ENCODE measurements at places on chromosomes 6 and 20.

DNA sequence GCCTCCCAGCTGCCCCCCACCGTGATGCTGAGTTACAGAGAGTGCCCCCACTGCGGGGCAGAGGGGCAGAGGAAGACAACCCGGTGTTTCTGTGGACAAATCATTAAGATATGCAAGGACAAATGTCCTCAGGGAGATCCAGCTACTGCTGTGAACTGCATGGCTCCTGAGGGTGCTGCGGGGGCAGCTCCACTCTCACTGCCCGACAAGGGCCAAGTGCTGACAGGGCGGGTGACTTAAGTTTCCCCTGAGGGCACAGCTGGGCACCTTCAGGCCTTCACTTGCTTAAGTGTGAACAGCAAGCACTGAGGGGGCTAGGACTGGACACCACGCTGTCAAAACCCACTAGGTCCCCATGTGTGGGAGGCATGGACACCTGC lies 26.2 kb upstream of the TCFL5 start:
- no peak for DNase-seq

GRCh38 chr20:7933346-7933745 lies 6.9 kb downstream of the HAO1 start:
- DNase-seq = no peak

DNA sequence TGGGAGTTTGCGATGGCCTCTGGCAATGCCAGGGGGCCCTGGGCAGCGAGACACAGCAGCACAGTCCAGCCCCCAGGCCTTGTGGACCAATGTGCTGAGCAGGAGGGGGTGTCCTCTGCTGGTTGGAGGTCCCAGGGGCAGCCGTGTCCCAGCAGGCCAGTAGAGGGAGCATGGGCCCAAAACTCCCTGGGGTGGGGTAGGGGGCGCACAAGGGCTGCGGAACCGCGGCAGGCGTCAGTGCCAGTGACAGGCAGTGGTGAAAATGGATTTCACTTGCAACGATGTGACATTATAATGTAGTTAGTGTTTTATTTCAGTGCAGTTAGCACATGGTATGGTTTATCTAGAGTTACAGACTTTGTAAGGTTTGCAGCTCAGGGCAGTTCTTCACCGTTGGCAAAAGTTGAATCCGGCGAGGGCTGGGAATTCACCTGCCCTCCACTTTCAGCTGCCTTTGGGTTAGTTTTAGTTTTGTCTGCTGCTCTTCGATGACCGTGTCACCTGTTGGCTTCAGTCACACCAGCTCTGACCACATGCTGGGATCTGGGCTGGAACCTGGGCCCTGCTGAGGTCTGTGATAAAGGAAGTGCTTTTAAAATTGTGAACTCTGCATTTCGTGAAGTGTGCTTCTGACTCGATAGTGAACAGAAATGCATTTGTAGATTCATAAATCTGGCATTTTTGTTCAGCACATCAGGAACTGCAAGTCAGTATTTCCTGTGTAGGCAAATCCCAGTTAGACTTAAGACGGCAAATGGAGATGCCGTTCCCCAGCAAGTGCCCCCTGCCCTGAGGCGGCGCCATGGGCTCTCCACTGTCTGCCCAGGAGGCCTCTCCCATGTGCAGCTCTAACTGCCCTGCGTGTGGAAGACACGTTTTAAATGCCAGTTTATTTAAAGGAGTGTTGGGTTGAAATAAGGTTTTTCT lies 46.8 kb downstream of the PYGB start:
- peak; percentile 47 for DNase-seq

DNA sequence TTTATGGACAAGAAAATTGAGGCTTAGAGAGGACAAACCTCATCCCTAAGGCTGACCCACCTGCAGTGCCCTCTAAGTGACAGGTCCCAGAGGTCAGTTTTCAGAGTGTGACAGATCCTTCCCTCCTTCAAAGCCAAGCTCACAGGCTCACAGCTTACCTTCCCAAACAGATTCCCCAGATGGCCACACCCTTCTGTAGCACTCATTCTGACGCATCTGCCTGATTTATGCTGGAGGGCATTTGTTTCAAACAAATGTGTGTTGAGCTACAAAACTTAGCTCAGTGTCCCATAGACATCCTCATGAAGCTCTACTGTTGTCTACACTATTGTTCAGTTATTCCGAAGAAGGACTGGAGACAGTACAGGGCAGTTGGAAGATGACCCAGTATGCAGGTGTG lies 60.6 kb upstream of the RIN2 start:
- no peak for DNase-seq

- DNase-seq = no peak
These were observed 59.2 kb downstream of the ANKRD6 start for GRCh38 chr6:89492025-89492640.
